NCI-H2081 (cell line): ENCODE measurements at places on chromosomes 5 and 9.
A peak's percentile ranks its signal among the peaks of the same experiment; 100 is the strongest.

- no peak for DNase-seq
Observed at GRCh38 chr5:124080256-124080655, 568.3 kb downstream of the CSNK1G3 start.

- DNase-seq: peak; percentile 46
Observed at GRCh38 chr9:97468658-97469448, 32.6 kb upstream of the TMOD1 start.

DNA sequence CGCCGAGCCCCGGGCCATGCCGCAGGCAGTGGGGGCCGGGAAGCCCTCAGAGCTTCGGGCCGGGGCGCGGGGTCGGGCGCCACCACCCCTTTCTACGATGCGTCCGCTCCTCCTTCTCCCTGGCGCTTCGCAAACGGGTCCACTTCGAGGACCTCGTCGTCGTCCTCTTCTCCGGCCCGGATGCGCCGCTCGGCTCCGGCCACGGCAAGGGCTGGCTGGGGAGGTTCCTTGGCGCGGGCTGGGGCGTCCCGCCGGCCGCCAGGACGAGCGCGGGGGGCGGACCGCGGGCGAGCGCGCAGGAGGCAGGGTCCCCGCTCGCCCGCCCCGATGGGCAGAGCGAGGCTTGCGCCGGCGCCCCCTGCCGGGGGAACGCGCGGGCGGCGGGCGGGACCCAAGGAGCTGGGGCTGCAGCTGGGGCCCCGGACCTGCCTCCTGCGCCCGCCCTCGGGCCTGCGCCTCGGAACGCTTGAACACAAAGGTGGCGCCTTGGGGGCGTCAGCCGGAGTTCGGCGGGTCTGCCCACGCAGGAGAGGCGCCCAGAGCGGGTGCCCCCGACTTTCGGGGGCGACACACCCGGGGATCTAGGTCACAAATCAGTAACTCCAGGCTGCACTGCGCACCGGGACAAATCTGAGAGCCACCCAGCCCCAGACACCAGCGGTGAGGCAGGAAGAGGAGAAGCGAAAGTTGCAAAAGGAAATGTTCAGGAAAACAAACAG is at the start of gene ROR2:
TSS of gene ROR2 (minus strand) at position 283 of the 719 bp plus-strand sequence.
- DNase-seq: peak; percentile 53

DNA sequence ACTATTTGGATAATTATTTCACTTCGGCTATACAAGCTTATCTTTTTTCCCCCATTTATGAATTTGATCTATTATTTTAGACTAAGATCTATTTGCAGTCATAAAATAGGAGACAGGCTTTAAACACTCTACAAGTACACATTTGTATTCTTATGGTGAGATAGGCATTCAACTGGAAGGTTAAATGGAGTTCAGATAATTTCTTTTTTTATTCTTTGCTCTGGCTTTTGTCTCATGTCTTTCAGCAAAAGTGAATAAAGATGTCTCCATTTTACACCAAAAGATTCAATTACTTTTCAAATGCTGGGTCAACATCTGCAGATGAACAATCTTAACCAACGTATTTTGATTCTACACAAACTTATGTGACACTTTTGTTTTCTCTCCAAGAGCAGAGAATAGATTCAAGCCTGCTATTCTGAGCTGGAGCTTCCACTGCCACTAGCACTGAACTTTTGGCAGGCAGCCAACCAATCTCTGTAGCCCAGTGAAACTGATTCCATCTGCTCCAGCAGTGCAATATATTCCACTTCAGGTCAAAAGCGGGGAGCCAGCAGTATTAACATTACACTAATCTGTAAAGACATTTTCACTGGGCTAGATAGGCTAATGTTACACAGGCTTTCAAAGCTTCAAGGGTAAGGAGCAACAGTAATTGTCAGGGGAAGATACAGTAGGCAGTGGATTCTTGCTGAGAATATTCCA is 452.0 kb upstream of the ZNF608 start:
- peak; percentile 86 for DNase-seq

GRCh38 chr5:148816782-148817181 is 9.6 kb upstream of the ADRB2 start:
- no peak for DNase-seq

DNA sequence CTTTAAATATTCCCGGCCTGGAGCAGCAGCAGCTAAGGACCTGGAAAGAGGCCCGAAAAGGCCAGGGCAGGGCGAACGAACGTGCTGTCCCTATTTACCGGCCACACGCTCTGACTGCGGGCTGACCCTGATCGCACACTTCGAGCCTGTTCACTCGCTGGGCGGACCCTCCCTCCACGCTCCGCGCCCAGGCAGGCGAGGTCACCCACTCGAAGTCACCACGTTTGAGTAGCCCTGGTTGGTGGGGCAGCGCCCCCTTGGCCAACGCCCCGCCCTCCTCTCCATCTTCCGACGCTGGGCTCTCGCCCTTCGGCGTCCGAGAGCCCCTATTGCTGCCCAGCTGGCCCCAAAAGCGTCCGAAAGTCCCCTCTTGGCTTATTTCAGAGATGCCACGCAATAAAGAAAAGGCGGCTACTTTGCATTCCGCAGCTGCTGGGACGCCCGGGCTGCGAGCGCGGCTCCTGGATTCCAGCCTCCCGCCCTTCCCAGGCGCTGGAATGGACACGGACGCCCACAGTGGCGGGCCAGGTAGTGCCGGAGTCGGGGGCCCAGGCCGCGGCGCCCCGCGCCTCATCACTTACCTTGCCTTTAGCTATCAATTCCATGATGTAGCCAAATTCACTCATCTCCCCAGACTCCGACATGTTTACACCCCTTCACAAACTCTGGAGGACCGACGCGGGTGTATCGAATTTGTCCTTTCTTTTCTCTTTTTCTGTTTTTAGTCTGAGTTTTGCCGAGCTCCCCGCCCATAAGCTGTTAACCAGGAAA is 9.9 kb upstream of the TRIM36 start:
- no peak for DNase-seq

GRCh38 chr5:52638732-52639131 is 149.0 kb upstream of the ITGA1 start:
- no peak for DNase-seq

DNA sequence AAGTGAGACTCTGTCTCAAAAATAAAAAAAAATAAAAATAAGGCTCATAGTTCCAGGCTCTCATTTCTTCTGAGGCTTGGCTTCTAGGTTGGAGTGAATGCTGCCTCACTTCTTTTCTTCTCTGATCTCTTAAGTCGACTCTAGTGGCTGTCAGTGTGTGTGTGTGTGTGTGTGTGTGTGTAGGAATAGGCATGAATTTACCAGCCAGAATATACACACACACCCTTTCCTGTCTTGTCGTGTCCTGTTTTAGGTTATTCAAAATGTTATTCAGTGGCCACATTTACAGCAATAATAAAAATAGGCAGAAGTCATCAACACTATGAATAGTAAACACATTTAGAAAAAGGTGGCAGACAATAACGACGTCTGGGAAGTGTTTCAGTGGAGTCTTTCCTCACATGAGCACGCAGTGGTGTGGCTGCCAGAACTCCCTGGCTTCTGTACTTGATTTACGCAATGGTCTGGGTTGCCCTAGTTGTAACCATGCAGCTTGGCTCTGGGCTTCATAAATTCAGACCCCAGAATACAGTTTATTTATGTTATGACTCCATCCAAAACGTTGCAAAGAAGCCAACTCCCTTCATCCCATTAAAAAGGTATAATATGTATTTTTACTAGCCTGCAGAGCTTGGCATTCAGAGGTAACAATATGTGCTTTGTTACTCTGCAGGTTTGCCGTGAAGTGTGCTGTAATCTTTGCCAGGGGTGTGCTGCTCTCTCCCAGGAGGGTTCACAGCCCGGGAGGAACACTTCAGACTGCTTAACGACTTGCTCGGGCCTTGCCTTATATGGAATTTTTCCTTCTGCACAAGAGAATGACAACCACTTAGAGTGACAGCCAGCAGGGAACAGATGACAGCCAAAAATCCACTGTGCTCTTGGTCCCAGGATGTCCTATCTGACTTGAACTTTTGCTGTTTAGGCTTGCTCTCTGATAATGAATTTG is 34.4 kb upstream of the PALM2AKAP2 start:
- no peak for DNase-seq

GRCh38 chr5:60436518-60436917 is 263.4 kb downstream of the DEPDC1B start:
- DNase-seq: no peak

GRCh38 chr5:109612278-109612905 is 77.3 kb upstream of the MAN2A1 start:
- no peak for DNase-seq

- DNase-seq: no peak
Observed at GRCh38 chr9:69130456-69131441, 43.3 kb upstream of the TJP2 start.

DNA sequence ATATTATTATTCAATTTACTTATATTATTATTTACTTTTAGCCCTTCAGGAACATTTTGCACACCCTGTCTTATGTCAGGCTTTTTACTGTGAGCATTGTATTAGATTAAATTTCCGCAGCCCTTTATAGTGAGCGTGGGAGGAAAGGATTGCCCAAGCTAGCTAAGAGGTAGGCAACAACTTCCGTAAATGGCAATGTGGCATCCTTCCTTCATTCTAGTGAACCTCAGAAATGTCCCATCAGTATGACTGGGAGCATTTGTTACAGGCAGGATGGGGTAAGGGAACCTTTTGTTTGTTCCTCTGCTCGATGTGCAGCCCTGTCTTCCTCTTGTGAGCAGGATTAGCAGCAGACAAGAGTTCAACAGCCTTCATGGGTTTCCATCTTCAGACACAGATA is 6.2 kb upstream of the CD180 start:
- DNase-seq: no peak

DNA sequence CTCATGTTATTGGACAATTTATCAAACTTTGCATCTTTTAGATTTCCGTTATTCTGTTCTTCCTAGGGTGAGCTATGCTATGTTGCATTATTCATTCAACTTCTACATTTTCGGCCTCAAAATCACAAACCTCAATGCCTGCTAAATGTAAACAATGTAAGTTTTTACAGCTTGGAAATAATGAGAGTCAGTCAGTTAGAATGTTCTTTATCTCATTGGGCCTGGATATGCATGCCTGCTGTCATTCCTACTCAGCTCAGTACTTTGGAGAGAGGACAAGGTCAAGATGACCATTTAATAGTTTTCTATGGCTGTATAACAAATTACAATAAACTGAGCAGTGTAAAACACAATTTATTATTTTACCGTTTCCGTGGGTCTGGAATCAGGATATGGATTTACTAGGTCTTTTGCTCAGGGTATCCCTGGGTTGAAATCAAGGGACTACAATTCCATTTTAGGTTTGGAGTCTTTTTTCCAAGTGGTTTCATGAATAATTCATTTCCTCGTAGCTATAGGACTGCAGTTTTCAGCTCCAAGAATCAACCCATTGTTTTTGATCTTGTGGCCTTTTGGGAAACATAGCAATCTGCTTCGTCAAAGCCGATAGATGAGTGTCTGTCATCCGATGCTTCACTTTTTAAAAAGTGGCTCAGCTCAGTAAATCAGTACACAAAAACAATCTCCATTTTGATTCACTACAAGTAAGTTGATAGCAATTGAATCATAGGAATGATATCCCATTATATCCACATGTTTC is 1143.2 kb upstream of the CDH6 start:
- DNase-seq: no peak

GRCh38 chr9:27189426-27189825 is 80.4 kb downstream of the TEK start:
- DNase-seq: no peak

GRCh38 chr5:64763948-64764503 is 4.5 kb downstream of the SREK1IP1 start:
- no peak for DNase-seq

DNA sequence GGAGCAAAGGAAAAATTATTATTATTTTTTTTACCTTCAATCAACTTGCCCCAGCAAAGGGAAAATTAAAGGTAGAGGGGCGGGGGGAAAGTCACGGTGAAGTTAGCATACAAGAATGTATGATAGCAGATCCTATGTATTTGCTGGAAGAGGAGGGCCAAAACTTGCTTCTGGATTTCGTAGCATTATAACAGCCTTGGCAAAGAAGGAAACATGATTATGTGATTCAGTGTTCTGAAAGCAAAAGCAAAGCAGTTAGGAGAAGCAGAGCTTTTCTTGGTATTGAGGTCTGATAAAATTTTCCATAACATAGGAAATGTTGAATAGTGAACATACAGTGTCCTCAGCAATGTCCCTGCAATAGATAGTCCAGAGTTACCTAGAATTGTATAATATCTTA is 32.4 kb downstream of the MAST4 start:
- DNase-seq: no peak

DNA sequence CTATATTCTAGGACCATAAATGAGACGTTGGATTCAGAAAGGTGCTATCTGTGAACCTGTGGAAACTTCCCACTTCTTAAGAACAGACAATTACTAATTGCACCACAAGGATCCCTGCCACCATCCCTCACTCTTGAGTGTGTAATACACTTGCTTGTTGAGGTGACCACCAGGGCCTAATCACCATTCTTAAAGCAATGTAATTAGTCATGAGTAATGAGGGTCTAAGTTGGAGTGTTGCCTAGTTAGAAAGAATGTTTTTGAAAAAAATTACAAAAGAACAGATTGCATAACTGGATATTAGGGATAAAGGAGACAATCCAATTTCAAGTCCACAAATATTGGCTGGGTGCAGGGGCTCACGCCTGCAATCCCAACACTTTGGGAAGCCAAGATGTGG is 56.9 kb upstream of the TRIO start:
- no peak for DNase-seq

- DNase-seq: no peak
Observed at GRCh38 chr5:33905381-33905780, 13.6 kb upstream of the ADAMTS12 start.

DNA sequence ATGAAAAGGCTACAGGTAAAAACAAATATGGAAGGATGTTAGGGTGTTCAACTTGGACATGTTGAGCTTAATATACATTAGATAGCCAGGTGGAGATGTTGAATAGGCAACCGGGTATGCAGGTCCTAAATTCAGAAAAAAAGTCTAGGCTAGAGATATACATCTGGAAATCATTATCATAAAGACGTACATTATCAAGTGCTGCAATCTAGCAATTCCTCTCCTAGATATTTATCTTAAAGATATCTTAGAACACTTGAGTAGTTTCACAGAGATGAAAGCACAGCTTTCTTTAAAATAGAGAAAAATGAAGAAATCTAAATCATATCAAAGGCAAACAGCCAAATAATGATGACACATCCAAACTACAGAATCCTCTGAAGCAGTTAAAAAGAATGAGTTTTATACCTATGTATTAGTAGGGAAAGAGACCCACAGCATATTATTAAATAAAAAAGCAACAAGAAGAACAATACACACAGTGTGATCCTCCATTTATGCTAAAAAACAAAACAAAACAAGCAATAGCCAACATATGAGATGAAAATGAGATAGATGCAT is 3.8 kb downstream of the NUDCD2 start:
- no peak for DNase-seq

DNA sequence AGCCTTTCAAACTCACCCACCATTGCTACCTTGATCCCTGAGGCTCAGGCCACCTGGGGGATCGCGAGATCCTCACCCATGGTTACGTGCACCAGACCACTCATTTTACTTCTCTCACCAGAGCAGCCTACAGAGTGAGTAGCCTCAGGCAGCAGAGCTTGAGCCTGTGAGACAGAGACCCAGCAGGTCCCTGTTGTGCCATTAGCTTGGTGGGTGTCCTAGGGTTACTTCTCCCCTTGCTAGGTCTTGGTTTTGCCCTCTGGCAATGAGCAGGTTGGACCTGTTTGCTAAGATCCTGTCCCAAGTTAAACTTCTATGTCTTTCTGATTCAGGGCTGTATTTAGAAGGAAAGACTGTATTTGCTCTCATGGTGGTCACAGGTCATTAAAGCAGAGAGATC is 21.8 kb downstream of the WHRN start:
- no peak for DNase-seq
